ENCODE measurements at places on chromosomes 1 and 21.

DNA sequence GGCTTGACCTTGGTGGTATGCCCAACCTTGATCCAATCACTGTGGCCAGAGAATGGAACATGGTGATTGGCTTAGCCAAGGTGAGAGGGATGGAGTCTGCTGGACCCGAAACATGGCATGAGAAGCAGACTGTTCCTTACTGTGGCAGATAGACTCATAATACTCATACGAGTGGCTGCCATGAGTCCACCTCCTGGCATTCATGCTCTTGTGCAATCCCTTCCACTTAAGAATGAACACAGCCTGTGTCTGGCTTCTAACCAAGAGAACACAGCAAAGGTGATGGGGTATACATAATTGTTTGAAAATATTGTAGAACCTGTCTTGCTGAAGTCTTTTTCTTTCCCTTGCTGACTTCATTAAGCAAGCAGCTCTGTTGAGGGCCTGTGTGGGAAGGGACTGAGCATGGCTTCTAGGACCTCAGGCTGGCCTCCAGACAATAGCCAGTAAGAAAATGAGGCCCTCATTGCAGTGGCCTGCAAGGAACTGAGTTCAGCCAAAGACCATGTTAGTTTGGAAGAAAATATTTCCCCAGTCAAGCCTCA lies 85.9 kb downstream of the ZNF281 start:
- no peak for DNase-seq

GRCh38 chr1:70042090-70042731 lies 163.2 kb downstream of the LRRC40 start:
- no peak for DNase-seq

DNA sequence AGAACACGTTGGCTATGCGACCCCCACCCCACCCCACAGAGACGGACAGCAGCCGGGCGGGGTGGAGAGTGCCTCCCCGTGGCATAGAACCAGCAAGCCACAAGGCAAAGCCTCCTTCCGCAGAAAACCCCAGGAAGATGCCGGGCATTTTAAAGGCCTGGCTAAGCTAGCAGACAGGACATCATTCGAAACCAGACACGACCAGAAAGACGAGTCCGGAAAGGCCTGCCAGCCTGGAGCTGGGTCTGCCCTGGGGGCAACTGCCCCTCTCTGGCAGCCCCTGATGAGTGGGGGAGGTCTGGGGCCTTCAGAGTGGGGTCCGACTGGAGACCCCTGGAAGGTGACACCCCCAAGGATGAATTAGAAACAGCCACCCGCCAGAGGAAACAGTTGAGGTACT lies 8.5 kb downstream of the FTCD start:
- no peak for DNase-seq

GRCh38 chr21:16196001-16196400 lies 466.2 kb downstream of the USP25 start:
- DNase-seq: no peak

GRCh38 chr21:17491716-17492414 lies 21.0 kb upstream of the CXADR start:
- DNase-seq: no peak

DNA sequence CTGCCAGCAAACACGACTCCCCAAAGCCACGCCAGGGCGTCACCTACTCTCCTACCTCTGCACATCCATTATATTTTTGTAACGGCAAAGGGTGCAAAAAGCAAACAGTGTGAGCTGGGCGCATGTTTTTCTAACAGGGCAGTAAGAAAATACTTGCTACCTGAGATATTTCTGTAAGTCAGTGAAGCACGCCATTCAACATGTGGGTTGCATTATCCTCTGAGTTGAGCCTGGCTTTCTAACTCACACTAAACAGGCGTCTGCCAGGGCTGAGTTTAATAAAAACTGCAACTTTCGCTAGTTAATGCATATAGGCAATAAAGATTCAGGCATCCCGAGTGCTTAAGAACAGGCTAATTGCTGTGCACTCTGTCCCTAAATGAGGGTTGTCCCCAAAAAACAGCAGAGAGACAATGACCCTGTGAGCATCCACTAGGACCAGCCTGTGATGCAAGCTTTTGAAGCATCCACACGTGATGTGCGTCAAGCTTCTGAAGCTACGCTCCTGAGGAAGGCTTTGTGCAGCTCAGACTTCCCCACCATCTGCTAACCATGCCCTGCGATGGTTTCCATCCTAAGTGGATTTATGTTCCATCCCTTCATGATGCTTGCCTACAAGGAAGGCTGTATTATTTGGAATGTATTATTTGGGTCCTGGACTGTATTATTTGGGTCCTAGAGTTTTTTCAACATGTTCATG lies 70.0 kb upstream of the SIM2 start:
- DNase-seq: no peak

DNA sequence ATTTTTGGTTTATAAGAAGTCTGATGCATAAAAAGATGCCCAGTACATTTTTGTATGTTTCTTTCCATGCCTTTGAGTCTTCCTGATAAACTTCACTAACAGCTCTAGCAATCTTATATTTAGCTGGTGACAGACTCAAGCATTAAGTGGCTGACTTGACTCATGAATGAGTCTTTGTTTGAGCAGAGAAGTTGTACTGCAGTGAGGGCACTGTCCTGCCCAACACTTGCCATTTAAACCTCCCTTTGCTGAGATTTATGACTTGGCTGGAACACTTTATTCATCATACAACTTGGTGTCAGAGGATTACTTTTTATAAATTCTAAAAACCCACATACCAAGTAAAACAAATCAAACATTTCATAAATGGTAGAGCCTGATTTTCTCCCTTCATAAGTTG lies 14.6 kb upstream of the CAMSAP2 start:
- DNase-seq: no peak

- DNase-seq: no peak
Measured at GRCh38 chr1:72780212-72780611, 497.9 kb upstream of the NEGR1 start.

DNA sequence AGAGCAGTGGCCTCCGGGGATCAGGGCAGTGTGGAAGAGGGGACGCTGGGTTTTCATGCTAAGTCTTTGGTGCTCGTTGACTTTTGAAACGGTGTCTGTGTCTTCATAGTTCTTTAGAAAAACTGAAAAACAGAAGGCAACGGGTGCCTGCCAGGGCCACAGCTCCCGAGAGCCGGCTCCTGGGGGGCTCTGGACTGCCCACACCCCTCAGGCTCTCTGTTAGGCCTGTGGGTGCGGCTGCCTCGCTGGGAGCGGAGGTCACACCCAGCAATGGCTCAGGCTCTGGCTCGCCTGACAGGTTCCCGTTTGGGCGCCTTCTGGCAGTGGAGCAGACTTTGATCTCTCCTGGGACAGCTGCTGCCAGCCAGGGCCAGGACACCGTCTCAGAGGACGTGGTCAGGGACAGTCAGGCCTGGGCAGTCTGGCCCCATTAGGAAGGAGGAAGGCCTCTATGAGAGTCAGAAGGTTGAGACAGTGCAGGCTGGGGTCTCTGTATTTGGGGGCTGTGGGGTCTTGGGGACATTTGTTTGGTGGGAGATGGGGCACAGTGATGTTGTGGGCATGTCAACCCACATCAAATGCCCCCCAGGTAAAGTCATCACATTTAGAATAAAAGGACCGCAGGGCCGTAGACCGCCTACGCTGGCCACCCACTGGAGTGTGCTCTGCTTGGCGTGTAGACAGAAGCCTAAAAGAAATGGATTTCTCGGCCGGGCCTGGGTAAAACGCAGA lies 5.6 kb downstream of the ARHGEF16 start:
- DNase-seq: no peak

- peak; percentile 42 for DNase-seq
Measured at GRCh38 chr1:26787706-26788514, at the start of gene PIGV. Gene PIGV (plus strand): TSS chr1:26787950. CDS start chr1:26790816, 2,866 bp downstream.

DNA sequence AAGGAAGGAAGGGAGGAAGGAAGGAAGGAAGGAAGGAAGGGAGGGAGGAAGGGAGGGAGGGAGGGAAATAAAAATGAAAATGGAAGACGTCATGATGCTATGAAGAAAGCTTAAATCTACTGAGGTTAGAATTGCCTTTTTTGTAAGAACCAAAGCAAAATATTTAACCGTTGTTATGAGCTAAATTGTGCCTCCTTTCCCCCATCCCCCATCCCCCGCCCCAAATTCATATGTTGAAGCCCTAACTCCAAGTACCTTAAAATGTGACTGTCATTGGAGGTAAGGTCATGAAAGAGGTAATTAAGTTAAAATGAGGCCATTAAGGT lies 80.1 kb upstream of the CXADR start:
- DNase-seq: no peak

DNA sequence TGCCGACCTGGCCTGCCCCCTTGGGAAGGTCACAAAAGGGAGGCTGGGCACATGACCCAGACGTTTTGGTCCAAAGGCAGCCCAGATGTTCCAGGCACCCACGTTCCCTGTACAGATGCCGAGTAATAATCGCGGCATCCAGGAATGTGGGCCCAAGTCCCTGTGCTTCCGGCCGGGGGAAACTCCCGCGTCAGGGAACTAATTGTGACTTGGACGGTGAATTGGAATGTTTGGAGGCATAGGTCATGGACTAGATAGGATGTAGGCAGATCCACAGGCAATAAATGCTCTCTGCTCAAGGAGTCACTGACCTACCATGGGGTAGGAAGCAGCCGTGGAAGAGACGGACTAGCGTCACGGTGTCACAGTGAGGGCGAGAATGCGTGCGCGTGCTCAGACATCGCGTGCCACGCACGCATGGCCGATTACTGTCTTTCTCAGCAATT lies 178.4 kb downstream of the DUSP10 start:
- DNase-seq: no peak

GRCh38 chr1:9424261-9424660 lies 115.0 kb upstream of the SLC25A33 start:
- DNase-seq: no peak

GRCh38 chr1:185237661-185238060 lies 79.4 kb downstream of the IVNS1ABP start:
- no peak for DNase-seq

- DNase-seq: no peak
Measured at GRCh38 chr1:117739504-117739903, 133.7 kb downstream of the TENT5C start.

- DNase-seq: no peak
Measured at GRCh38 chr1:38246955-38247952, 200.7 kb upstream of the POU3F1 start.

DNA sequence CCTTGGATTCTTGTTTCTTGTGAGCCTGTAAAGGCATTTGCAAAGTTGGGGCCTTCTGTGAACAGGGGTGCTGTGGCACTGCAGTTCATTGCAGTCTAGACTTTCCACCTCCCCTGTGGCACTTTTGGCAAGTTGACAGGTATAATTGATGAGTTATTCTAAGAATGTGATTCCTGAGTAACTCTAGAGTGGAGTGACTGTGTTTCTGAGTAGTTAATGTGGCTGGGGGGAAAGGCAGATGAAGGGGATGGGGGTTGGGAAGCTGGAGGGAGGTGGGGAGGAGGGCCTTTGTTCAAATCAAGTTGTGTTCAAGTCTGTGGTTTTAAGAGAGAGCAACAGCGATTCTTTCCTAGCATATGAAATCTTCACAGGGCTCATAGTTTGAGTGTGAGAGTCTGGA lies 32.9 kb downstream of the PBX1 start:
- DNase-seq: no peak

DNA sequence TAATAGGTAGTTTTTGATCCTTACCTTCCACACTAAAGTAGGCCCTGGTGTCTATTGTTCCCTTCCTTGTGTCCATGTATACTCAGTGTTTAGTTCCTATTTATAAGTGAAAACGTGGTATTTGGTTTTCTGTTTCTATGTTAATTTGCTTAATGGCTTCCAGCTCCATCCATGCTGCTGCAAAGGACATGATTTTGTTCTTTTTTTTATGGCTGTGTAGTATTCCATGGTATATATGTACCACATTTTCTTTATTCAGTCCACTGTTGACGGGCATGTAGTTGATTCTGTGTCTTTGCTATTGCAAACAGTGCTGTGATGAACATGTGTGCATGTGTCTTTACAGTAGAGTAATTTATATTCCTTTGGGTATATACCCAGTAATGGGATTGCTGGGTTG lies 20.8 kb downstream of the PRCC start:
- no peak for DNase-seq

- no peak for DNase-seq
Measured at GRCh38 chr1:12745992-12746323, at the start of gene CFAP107. Gene CFAP107 (plus strand): TSS chr1:12746200. CDS start chr1:12746431, 231 bp downstream.

DNA sequence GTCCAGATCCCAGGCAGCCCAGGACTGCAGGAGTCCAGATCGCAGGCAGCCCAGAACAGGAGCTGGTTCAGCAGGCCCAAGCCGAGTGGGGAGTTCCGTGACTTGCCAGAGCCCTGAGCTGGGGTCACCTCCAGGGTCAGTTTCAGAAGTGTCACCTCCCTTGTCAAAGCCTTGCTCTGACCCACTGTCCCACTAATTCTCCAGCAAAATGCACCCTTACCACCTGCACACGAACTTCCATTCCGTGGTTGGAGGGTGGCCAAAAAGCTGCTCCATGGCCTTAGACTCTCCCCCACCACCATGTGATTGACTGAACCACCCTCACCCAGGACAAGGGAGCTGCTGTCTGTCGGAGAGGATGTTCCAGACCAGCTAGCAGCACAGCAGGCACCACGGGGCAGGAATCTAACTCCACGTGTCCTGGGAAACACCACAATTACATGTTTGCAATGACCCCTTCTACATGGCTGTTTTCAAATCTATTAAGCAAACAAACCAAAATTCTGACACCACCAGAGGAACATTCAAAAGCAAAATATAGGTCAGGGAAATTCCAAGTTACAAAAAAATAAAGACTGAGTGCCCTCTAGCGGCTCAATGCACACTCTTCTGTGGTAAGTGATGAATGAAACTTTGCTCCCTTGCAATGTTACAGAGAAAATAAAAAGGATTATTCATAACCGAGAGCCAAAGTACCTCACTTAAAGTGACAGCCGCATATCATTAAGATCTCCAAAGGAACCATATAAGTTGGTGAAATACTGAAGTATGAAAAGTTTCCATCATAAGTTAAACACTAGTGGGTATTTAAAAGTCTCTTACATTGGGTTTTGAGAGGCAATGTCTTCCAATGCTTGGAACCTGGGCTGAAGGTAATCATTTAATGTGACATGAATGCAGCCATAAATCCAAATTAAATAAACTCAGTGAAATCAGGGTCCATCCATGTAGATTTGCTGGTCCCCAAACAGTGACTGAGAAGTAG lies 76.3 kb downstream of the NPHP4 start:
- no peak for DNase-seq

DNA sequence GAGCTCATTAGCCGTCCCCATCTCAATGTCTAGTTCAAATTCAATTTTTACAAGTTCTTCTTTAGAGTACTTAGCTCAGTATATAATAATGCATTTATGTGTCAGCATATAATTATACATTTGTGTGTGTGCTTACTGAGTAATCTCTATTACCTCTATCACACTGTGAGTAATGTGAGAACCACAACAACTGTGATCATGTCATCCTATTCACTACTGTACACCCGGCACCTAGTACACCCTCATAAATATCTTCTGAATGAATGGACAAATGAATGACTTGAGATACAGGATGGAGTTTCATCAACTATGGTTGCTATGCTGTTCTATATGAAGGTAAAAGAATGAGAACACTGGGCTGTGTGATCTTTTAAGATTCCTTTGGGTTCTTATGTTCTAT lies 124.0 kb downstream of the GPATCH2 start:
- peak; percentile 23 for DNase-seq

GRCh38 chr1:217027403-217028080 lies 304.3 kb upstream of the ESRRG start:
- no peak for DNase-seq

GRCh38 chr1:87766737-87767136 lies 438.1 kb downstream of the LMO4 start:
- no peak for DNase-seq
